ENCODE measurements at places on chromosomes 4 and X.

DNA sequence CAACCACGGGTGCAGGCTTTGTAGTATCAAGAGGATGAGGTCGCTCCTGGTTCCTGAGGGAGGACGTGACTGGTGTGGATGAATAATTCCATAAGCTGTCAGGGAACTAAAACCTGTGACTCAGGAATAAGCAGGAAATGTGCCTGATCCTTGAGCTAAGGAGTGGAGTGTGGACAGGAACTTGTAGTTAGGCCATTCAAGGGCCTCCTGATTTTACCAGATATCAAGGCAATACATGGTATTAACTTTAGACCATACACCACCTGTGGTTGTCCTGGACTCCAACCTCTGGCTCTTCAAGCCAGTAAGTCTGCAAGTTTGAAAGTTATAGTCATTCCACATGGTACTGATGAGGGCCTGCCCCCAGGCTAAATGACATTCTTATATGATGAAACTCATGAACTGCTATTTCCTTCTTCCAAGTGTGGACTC, 12.1 kb upstream of the ING2 start:
- no peak for DNase-seq

DNA sequence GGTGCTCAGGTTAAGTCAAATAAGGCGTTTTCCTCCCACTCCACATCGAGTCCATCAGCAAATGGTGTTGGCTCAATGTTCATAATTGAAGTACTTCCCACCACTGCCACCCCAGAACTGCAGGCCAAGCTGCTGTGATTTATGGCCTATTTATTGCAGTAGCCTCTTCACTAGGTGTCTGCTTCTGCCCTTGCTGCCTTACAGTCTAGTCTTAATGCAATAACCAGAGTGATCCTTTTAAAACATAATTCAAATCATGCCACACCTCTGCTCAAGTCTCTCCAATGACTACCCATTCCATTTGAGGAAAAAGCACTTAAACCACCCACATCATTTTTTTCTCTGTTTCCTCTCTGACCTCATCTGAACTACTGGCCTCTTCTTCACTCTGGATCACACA, 220.3 kb downstream of the KCNIP4 start:
- no peak for DNase-seq

DNA sequence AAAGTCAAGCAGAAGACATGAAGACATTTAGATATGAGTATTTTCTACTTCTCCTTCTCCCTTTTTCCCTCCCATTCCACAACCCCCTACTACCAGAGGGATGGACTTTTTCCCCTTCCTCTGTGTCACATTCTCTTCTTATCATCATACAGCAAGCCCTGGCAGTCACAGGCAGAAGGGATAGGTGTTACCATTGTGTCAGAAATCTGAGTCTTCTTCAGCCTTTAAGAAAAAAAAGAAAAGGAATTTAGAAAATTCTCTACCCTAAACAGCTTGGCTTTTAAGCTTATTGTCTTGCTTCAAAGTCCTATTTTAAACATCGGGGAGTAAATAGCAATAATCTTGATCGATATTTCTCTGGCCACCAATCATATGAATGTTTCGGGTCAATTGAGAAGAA, 30.9 kb upstream of the ADH1C start:
- DNase-seq, result no peak

- no peak for DNase-seq
These were observed 139.2 kb downstream of the PCDH18 start for GRCh38 chr4:137393044-137393443.

- DNase-seq, result no peak
These were observed 289.7 kb downstream of the STK32B start for GRCh38 chr4:5340991-5341451.

- no peak for DNase-seq
These were observed 85.9 kb upstream of the CLCN4 start for GRCh38 chrX:10070714-10071436.

Data from CD4-positive, alpha-beta memory T cell (primary cell).